ENCODE measurements at places on chromosomes 7 and 10. TPM values are rescaled to one million over a fixed set of nuclear protein-coding genes. Genes with fewer than 3 reads are reported as not detected.

- no peak for DNase-seq
Measured at GRCh38 chr7:69411466-69411865, 186.8 kb upstream of the AUTS2 start.

- no peak for DNase-seq
Measured at GRCh38 chr10:132058111-132058745, 7.5 kb upstream of the JAKMIP3 start.

- no peak for DNase-seq
Measured at GRCh38 chr7:93972029-93972725, 32.0 kb downstream of the BET1 start.

NPSR1 gene
- not detected for total RNA-seq

DNA sequence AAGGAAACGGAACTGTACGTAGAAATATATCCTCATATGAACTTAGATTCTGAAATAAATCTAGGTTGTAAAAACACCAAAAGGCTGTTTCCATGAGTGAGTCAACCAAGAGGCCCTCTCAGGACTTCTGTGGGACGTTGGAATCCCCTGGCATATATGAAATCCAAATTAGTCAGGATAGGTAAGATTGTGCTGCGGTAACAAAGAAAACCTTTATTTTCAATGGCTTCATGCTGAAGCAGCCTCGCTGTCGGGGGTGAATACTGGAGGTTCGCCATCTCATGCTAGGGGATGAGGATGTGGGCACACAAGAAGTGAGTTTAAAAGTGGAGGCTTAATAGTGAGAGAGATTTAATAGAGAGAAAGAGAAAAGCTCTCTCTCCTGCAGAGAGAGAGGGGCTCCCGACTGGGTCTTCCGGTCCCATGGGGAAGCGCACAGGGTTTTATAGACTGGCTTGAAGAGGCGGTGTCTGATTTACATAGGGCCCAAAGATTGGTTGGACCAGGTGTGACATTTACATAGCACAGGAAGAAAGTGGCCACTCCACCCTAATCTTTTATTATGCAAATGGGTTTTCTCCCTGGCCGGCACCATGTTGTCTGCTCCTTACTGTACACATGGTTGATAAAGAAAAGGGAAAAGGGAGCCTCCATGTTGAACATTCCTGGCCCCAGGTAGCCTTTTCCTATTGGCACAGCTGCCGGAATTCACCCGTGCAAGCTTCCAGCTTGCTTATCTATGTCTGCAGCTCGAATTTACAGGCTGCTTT, 52.3 kb upstream of the SEPHS1 start:
- no peak for DNase-seq

DNA sequence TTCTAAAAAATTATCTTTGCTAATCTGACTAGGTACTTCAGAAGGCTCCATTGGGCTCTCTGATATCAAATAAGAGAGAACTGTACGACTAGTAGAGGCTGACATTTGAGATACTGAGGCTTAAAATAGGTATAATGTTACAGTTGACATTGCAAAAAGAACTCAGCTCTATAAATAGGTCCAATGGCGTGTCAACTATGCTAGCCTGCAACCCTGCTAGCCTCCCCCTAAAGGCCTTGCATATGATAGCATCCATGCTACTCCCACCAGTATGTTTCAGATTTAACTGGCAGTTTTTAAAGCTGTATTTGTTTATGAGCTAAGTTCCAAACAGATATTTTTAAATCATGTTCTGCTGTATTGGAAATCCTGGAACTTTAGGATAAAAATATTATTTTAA, at the start of gene PPP1R3A:
PPP1R3A (minus strand) TSS at position 64 of the 400 bp plus-strand sequence; CDS start at position 51, 13 bp downstream.
- no peak for DNase-seq

ITIH5 gene
- 1.0 TPM for total RNA-seq

DNA sequence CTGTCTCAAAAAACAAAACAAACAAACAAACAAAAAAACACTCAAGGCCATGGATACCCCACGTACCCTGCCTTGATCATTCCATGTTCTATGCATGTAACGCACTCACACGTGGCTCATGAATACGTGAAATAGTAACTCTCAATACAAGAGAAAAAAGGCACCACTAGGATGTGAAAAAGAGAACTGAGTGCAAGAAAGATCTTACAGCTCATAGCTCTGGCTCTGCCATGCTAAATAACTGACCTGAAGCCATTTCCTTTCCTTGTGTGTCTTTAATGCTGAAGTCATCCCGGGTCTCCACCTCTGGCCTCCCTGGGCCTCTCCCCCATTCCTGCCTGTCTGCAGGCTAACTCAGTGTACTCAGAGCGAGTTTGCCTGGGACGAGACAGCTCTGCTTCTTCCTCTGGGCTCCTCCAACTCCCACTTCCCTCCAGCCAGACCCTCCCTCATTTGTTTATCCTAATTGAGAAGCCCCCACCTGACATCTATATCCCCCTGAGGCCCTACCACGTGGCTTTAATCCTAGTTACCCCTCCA, 117.3 kb downstream of the PRPF18 start:
- DNase-seq = no peak

ADO gene
- total RNA-seq = 10.3 TPM

CDH23 gene
- under 0.01 TPM for total RNA-seq

DNA sequence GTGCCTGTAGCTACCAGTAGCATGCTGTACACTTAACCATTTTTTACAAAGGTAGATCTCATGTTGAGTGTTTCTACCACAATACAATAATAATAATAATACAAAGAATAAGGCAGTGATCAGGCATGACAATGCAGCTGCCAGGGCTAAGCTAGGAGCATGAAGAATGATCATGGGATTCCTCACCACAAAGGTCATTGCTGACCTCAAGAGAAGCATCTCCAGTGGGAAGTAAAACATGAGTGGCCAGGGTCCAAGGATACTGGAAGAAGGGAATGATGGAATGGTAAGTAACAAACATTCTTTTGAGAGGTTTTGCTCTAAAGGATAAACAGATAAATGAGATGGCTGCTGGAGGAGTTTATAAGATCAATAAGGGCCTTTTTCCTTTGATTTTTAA, 591.1 kb downstream of the TNS3 start:
- DNase-seq = no peak
